ENCODE measurements at places on chromosomes 6 and 20. TPM values are rescaled to one million over a fixed set of nuclear protein-coding genes. Genes with fewer than 3 reads are reported as not detected.

HLA-DRB5 gene
- total RNA-seq: 16.9 TPM

GRCh38 chr6:45754432-45754831 lies 261.2 kb downstream of the CLIC5 start:
- no peak for DNase-seq

GRCh38 chr6:30727920-30728553 lies 7.9 kb downstream of the TUBB start:
- no peak for DNase-seq

COL20A1 gene
- total RNA-seq: not detected

DNA sequence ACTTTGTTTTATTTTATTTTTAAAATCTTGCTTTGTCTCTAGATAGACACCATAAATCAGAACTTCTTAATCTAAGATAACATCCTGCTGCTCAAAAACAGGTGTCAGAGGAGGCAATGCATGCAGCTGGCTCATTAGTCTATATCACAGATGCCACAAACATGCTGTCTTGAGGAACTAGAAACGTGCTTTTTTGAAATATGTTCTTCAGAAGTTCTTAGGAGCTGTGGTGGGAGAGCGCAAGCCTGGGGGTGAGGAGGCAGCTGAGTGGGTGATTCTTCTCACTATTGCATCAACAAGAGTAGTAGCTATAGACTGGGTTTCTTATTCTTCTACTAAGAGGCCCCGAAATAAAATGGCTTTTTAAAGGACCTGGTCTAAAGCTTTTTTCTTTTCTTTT lies 23.4 kb downstream of the IL22RA2 start:
- no peak for DNase-seq

SLC13A3 gene
- total RNA-seq: not detected

DNA sequence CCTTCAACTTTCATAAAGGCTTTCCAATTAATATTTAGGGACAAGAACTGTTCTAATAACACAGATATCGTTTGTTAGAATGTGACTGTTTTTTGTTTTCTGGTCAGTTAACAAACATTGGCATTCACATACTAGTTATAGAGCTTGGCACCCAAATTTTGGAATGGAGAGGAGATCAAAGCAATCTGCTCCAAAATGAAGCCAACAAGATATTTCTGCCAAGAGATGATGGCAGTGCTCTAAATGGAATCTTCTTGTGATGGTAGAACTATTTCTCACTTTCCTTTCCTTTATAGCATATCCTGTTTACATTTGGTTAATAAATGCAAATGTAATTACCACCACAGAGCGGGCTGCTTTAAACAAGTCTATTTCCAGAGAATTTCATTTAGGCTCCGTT lies 208.3 kb upstream of the RIMS1 start:
- no peak for DNase-seq

SLC22A16 gene
- total RNA-seq: not detected

SLC18B1 gene
- total RNA-seq: 6.3 TPM

Data from activated CD8-positive, alpha-beta T cell treated with anti-CD3 and anti-CD28 coated beads, Interleukin-2, amount 10 ng/mL, durations not matched to agents 7 days and 5 days (primary cell).